ENCODE measurements at places on chromosomes 7 and 10.

DNA sequence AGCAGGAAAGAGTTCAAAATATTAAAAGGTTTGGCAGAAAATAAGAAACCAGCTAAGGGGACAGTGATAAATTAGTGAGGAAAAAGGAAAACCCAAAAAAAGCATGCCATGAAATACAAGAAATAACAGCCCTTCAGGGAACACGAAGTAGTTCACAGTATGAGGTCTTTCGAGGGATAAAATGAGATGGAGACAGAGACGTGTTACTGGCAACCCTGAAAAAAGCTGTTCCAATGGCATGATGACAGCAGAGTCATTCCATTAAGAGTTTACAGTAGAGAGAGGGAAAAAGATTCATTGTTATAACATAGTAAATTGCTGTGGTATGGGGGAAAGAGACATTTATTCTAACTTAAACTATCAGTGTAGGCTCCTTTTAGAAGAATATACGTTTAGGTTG is 391.2 kb downstream of the ANKRD7 start:
- DNase-seq = no peak

DNA sequence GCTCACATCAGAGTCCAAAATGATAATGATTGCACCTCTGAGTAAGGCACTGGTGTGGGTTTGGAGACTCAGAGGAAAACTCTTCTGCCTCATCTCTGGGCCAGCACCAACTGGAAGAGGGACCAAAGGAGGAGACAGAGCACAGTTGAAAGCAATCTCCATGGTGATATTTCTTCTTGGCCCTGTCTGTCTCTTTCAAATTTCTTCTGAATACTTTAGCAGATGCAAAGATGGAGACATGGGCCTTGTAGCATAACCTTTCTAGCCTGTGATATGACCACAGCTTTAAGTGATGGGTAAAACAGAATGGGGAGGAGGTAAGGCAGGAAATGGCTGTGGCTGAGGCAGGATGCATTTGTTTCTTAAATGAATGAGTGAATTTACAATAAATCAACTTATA is 12.2 kb upstream of the GIMAP7 start:
- no peak for DNase-seq

DNA sequence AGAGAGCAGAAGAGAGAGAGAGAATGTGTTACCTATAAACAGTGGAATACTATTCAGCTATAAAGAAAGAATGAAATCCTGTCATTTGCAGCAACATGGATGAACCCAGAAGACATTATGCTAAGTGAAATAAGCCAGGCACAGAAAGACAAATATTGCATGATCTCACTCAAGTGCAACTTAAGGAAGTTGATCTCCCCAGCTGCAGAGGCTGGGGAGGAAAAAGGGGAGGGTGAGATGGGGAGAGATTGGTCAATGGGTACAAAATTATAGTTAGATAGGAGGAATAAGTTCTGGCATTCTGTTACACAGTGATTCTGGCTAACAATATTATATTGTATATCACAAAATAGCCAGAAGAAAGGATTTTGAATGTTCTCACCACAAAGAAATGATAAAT is 11.2 kb upstream of the JAZF1 start:
- DNase-seq = no peak

GRCh38 chr10:133442967-133443924 is 10.5 kb upstream of the SCART1 start:
- no peak for DNase-seq

- no peak for DNase-seq
Observed at GRCh38 chr7:101747879-101748345, 69.5 kb upstream of the CUX1 start.

DNA sequence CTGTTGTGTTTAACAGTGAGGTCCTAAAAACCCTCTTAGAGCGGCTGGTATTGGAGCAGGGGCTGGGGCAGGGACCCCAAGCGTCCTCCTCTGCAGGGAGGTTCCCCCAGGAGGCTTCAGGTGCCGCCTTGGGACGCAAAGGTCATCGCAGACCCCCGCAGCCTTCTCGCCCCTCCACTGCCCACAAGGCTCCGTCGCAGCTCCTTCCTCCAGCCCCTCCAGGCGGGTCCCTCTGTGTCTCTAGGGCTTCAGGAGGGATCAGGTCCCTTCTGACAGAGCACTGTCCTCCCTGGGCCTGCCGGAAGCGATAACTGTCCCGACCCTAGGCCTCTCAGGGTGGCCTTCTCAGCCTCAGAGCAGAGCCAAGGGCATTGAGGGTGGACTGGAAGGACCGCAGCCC is 26.1 kb upstream of the AP5Z1 start:
- no peak for DNase-seq

- no peak for DNase-seq
Observed at GRCh38 chr10:119316729-119317097, 109.3 kb downstream of the GRK5 start.

GRCh38 chr10:4512196-4512595 is 313.8 kb upstream of the AKR1E2 start:
- DNase-seq = no peak

DNA sequence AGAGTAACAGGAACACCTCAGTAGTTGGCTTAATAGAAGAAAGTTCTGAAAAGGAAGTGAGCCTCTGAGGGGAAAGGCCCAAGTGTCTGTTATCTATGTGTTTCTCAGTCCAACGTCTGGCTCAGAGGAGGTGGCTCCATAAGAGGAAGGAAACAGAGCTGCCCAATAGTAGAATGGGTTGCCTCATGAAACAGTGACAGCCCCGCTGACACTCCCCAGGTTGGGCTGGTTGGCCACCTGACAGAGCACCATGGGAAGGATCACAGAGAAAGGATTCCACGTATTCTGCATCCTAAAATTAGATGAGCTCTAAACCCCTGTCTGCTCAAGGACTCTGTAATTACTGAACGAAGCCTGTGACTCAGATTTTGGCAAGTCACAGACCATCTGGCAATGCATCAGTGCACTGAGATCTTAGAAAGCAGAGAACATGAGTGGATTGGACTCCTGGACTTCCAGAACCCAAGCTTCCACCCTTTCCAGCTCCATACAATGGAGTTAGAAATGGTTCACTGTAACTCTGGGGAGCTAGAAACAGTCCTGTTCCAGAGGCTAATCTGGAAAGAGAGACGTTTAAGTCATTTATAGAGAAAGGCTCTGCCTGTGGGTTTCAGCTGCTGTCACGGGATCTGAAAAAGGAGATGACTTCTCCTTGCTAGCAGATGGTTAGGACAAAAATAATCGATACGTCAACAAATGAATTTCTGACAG is 2.9 kb downstream of the PKD2L1 start:
- no peak for DNase-seq

GRCh38 chr10:121284936-121285335 is 313.3 kb downstream of the FGFR2 start:
- DNase-seq = no peak

GRCh38 chr7:24732646-24733413 is 24.4 kb downstream of the GSDME start:
- no peak for DNase-seq

DNA sequence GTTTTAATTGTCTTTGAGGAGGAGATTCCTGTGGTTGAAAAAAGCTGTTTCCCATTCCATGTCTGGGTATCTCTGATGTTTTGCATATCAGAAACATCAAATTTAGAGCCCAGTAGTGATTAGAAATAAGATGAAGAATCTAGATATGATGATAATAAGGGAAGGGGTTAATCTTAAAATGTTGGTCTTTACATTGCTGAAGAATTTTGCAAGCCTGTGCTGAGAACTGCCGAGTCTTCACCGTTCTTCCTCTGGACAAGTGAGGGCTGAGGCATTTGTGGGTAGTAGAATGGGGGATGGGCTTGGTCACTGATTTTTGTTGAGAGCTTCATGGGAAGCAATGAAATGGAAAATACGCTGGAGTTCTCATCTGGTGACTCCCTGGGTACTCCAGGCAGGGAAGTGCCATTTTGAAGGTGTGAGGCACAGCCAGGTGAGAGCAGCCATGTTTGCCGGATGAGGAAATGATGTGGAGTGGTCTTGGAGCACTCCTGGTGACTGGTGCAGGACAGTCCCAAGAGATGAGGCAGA is 10.2 kb downstream of the TCF7L2 start:
- DNase-seq = no peak

DNA sequence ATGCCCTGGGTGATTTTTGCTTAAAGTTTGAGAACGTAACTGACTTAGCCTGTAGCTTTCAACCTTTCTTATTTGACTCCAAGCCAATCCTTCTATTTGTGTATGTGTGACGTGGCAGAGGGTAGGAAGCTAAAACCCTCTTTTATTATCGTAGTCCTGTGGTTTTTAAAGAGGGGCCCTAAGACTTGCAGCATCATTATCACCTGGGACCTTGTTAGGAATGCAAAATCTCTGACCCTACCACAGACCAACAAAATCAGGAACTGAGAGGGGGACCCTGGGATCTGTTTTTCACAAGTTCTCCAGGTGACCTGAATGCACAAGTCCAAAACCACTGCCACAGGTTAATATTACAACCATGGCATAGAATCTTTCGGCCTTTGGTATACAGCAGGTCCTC is 80.1 kb downstream of the OSBPL3 start:
- DNase-seq = no peak

DNA sequence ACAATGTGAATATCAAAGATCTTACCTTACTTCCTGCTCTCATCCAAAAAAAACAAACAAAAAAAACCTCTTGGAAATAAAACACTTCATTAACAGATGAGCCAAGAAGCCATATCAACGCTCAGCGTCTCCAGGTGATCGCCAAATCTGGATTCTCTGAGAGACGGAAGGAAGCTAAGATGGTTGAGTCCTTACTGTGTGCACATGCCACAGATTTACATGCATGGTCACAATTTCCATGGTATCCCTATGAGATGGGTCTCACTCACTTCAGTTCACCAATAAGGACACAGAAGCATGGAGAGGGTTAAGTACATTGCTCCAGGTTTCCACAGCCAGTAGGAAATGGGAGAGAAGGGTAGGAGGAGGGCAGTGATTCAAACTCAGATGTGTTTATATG is 1.0 kb downstream of the AOAH start:
- DNase-seq = no peak

DNA sequence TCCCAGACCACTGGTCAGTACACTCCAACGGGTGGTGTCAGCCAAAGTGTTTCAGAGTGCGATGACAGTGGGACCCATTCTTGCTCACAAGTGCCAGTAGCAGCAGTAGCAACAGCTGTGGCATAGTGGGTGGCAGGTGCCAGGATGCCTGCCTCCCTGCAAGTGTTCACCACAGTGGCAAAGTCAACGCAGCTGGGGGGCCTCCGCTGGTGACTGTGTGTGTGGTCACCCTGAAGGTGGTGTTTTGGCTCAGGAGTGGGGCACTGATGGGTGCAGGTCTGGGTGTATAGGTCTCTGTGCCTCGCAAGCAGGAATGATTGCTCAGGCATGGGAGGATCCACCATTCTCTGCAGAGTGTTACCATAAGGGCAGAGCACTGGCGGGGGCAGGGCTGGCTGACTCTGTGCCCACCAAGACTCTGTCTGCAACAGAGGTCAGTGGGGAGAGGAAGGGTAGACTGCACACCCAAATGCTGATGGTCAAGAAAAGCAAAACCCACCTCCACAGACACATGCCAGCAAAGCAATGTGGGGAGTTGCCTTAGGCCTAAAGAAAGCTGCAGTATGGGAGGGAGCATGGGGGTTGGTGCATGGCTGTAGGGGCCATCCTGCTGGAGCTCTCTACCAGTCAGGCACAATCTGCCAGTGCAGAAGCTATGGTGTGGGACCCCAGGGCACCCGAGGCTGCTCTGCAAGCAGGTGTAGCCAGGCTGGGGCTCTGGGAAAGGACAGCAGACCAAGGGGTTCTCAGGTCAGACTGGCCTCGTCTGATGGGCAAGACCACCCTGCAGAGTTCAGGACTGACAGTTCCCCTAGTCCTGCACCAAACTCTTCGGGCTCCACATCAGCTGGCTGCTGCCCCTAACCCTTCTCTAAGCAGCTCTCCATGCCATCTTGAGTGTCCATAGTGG is 368.1 kb downstream of the CTNNA3 start:
- no peak for DNase-seq

GRCh38 chr7:121006711-121007315 is 18.3 kb downstream of the CPED1 start:
- no peak for DNase-seq

DNA sequence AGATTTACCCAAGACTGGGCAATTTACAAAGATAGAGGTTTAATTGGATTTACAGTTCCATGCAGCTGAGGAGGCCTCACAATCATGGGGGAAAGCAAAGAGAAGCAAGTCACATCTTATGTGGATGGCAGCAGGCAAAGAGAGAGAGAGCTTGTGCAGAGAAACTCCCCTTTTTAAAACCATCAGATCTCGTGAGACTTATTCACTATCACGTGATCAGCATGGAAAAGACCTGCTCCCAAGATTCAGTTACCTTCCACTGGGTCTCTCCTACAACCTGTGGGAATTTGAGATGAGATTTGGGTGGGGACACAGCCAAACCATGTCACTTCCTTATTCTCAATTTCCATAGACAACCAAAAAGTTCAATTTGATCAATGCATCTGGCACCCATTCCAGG is 24.9 kb upstream of the NOBOX start:
- no peak for DNase-seq

GRCh38 chr10:102225646-102226541 is at the start of gene ELOVL3:
ELOVL3 (plus strand) TSS chr10:102226299; CDS start chr10:102226549, 250 bp downstream.
- peak; percentile 76 for DNase-seq

DNA sequence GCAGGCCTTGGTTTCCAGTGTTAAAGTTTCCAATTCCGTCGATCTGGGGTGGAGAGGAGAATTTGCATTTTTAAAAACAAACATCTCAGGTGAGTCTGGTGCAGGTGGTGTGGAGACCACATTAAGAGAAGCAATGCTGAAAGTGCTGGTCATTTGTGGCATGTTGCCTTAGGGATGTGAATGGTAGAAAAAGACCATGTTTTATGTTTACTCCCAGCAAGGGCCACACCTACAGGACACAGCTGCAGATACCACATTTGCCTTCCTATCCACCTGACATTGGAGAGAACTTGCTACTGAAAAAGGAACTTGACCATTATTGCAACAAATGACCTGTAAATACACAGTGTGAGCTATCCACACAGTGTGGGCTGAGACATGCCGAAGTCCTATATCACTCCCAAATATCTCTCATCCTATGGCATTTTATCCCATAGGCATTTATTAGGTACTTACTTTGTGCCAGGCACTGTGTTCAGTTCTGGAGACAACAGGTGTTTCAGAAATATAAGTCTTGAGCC is 183.1 kb downstream of the NRP1 start:
- no peak for DNase-seq

GRCh38 chr10:31116226-31116625 is 84.6 kb upstream of the ZNF438 start:
- no peak for DNase-seq

DNA sequence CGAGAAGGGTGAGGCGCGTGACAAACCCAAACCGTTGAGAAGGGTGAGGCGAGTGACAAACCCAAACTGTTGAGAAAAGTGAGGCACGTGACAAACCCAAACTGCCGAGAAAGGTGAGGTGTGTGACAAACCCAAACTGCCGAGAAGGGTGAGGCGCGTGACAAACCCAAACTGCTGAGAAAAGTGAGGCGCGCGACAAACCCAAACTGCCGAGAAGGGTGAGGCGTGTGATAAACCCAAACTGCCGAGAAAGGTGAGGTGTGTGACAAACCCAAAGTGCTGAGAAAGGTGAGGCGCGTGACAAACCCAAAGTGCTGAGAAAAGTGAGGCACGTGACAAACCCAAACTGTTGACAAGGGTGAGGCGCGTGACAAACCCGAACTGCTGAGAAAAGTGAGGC is 25.0 kb downstream of the ESYT2 start:
- no peak for DNase-seq
